ENCODE measurements at places on chromosomes 3 and 15.

DNA sequence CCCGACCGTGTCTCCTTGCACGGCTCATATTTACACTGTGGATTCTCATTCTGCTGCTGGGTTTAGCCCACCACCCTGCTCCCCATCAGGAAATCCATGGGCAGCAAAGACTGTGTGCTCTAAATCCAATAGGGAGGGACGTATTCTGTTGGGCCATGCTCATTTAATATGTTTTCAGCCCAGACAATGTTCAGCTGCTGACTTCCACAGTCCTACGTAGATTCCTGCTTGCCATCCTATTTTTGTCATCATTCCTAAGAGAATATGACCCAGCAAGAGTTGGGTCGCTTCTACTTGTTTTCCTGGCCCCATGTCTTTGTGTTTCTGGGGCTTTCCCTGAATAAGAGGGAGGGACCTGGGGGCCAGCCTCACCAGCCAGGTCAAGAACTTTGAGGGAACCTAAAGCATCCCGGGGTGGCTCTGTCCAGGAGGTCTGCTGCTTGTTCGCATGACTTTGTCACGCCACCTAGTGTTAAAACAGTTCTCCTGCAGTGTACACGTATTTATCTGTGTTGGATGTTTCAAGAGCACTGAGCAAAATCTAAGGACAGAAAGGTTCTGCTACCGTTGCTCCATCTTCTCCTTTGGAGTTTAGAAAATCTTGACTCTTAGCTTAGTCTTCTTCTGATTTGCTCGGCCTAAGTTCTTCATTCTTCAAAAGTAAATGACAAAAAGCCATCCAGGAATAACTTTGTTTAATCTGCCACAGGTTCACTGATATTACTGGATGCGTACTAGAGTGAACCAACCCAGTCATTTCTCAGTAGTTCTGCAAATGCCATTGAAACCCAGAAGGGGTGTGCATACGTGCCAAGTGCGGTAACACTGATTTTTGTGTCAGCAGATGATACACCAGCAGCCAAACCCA lies 79.8 kb upstream of the NR2E3 start:
- DNase-seq, result peak; percentile 72

DNA sequence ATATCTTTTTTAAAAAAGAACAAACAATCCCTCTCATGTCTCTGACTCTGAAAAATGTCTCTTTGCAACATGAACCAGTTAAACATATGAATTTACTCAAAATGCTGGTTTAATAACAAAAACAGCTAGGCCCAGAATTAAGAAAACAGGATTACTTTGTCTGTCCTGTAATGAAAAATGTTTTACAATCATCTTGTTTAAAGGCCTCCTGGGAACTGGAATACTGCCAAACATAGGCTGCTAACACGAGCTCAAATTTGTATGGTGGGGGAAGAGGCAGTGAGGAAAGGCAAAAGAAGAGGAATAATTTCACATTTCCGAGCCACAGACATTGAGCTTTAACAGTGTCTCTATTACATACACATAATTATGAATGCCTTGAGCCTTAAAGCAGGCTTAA lies 61.7 kb upstream of the PPIB start:
- peak; percentile 19 for DNase-seq

GRCh38 chr3:59249698-59250361 lies 200.0 kb upstream of the CFAP20DC start:
- DNase-seq, result no peak

DNA sequence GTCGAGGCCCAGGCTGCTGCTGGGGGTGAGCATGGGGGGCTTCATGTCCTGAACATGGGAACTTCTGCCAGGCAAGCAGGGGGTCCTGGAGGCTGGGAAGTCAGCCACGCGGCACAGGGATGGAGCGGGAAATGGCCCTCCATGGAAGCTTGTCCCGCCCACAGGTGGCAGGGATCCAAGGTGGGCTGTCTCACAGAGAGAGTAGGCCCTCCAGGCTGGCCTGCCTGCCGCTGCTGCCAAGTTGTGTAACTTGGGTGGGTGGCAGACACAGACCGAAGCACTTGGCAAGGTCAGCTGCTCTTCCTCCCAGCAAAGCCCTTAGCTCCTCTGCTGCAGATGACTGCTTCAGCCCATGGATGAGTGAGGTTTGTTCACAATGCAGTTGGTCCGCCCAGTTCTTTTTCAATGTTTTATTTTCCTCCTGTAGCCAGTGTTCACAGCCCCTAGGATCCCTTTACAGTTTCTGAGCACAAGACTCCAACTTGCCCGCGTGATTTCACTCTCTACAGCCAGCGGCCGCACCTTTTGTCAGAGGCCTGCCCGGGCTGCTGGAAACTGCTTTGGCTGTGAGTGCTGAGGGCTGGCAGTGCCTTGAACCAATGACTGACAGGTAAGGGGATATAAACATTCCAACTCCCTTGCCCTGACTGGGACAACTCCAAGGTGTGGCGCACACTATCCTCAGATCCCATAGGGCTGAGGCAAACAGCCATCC lies 26.7 kb downstream of the HCN4 start:
- DNase-seq, result no peak

GRCh38 chr3:61008153-61008997 lies 242.9 kb downstream of the FHIT start:
- DNase-seq, result no peak

GRCh38 chr3:132253262-132253878 lies 63.8 kb upstream of the ACP3 start:
- DNase-seq, result peak; percentile 51

DNA sequence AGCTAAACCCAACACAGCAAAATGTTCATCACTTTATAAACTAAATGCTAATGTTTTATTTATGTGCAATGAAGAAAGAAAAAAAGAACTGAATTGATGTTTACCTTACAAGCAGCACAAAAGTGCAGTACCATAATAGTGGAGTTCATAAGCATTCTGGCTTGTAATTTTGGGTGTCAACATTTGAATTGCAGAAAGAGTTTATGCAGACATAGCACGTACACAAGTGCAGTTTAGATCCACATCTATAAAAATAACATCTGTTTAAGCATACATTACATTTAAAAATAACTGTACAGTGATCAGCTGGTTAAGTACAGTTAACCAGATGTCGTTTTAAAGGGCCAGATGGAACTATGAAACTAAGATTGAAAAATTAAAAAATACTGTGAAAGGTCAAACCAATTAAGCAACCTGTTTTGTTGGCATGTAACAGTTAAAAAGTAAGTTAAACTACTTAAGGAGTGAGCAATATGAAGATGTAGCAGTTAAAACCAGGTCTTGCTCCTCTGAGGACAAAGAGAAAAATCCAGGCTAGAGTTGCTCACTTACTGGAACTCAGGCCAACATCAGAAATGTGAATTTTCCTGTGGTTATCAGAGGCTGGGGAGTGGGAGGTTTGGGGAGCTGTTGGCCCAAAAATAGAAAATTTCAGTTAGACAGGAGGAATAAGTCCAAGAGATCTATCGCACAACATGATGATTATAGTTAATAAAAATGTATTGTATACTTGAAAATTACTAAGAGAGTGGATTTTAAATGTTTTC lies 204.9 kb upstream of the MDFIC2 start:
- DNase-seq, result no peak

- DNase-seq, result peak; percentile 96
Observed at GRCh38 chr3:31105438-31106077, 211.1 kb upstream of the GADL1 start.

DNA sequence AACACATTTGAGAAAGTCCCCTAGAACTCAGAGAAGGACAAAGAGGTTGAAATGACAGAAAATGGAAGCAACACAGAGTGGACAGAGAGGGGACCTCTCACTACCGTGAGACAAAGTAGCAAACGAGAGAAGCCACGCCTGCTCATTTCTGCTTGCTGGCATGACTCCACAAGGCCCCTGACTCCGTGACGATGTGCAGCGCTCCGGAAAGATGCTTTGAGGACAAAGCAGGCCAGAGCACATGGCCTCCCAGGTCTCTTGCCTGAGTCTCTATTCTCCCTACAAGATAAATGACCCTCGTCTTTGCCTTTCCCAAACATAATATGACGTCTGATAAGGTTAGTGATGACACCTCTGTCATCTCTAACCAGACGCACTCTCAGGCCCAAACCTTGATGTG lies 63.8 kb upstream of the CTSH start:
- DNase-seq, result no peak

DNA sequence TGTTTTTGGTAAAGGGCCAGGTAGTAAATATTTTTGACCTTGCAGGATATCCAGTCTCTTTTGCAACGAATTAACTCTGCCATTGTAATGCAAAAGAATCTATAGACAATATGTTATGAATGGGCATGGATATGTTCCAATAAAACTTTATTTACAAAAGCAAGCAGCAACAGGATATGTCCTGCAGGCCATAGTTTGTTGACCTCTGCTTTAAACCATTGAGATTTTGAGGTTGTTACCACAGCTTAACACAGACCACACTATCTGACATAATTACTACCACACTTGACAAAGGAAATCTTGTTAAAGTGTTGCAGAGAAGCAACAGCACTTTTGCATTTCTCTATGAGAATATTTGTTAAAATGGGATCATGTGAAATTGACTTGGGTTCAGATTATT lies 349.3 kb downstream of the ERC2 start:
- DNase-seq, result no peak

- DNase-seq, result no peak
Observed at GRCh38 chr15:43251871-43252250, 14.9 kb downstream of the TGM5 start.

- no peak for DNase-seq
Observed at GRCh38 chr3:5690904-5691532, 503.5 kb downstream of the EDEM1 start.

DNA sequence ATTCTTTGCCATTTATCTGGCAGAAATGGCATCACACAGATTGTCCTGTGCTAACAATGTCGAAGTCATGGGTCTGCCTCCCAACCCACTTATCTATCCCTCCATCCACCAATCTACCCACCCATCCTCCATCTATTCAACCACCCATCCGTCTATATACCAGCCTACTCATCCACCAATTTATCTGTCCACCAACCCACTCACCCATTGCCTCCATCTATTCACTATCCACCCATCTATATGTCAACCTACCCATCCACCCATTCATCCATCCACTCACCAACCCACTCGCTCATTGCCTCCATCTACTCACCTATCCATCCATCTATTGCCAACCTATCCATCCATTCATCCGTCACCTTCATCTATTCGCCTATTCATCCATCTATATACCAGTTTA lies 521.2 kb downstream of the SHQ1 start:
- no peak for DNase-seq

- peak; percentile 69 for DNase-seq
Observed at GRCh38 chr3:30510596-30510995, 95.8 kb upstream of the TGFBR2 start.

DNA sequence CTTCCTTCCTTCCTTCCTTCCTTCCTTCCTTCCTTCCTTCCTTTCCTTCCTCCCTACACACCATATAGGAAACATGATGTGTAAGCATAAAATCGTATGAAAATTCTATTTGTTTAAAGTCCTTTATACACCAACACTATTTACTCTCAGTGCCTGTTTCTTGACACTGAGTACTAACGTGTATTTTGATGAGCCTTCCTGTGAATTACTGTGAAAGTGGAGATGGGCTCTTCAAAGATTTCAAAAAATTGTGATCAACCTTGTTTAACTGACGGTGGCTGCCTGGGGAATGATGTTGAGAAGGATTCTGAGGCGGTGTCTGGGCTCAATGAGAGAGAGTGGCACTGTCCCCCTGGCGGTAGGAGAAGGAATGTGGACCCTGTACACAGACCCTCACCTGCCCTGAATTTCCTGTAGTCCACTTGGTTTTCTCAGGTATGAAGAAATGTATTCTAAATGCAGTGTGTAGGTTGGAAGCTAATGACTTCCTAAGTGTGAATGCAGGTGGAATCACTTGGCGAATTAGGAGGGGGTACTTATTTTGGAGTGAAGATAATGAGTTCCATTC lies 237.9 kb downstream of the GAP43 start:
- DNase-seq, result no peak

DNA sequence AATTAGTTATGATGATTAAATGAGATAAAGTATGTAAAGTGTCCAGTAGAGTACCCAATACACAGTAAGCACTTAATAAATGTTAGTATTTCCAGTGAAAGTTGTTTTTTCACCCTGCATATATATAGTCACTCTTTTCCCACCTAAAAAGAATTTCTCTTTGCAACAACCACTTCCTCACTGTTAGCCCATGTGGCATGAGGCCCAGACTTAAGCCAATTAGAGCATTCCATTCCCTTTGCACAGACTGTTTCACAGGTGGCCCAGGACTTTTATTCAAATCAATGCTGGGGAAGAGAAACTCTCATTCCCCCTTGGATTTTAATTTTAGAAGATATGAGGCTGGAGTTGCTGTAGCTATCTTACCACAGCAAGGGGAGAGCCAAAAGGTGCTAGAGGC lies 3.7 kb downstream of the IFT80 start:
- peak; percentile 84 for DNase-seq

GRCh38 chr3:195692354-195692685 lies 28.5 kb upstream of the MUC20 start:
- peak; percentile 12 for DNase-seq

- DNase-seq, result no peak
Observed at GRCh38 chr15:44096596-44096995, 98.5 kb downstream of the FRMD5 start.

DNA sequence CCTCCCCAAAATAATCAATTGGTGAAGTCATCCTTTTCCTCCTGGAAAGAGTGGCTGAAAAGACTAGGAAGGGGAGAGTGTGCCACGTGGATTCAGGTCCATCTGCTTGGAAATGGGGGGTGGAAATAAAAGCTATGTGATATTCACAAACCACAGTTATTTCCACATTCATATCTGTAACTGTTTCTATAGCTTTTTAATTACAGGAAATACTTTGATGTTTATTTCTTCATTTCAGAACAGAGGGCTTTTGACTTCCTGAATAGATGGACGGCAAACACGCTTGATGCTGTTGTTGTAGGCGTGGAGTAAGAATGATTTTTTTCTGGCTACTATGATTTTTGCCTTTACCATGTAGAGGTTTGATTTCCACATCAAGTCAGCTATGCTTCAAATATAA lies 10.1 kb downstream of the AADACL2 start:
- DNase-seq, result no peak

GRCh38 chr3:59644479-59645402 lies 594.9 kb upstream of the CFAP20DC start:
- no peak for DNase-seq

DNA sequence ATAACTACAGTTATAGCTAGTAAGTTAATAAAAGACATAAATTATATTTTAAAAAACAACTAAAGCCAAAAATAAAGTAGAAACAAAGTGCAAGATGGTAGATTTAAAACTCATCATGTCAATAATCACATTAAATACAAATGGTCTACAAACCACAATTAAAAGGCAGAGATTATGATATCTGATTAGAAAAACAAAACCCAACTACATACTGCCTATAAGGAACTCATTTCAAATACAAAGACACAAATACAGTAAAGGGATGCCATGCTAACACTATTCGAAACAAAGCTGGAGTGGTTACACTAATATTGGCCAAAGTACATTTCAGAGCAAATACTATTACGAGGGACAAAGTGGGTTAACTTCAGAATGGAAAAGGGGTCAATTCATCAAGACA lies 426.5 kb downstream of the SHQ1 start:
- no peak for DNase-seq

- DNase-seq, result no peak
Observed at GRCh38 chr3:134494495-134494894, 8.6 kb downstream of the CEP63 start.

GRCh38 chr15:29067949-29068348 lies 182.2 kb downstream of the APBA2 start:
- DNase-seq, result no peak

Data from EL (cell line).